ENCODE measurements at places on chromosomes 12 and 14.
A peak's percentile ranks its signal among the peaks of the same experiment; 100 is the strongest.

- peak; percentile 64 for DNase-seq
These were observed 155.4 kb downstream of the DIO2 start for GRCh38 chr14:80055667-80056496.

GRCh38 chr12:87758271-87758670 is 270.9 kb downstream of the C12orf50 start:
- no peak for DNase-seq

DNA sequence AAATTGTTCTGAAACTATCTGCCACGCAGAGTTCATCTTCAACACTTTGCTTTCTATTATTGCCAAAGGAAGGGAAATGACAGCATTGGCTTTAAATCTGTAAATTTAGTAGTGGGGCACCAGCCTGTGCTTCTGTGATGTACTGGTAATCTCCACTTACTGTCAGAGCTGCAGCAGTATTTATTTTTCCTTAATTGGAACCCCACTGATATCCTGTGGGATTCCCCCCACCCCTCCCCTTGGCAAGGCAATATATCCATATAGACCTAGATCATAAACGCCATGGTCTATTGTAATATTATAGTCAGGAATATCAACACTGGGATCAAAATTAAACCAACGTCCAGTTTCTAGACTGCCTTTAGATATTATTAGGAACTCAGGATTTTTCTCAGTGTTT is 96.7 kb downstream of the RMST start:
- DNase-seq = no peak

- DNase-seq = peak; percentile 89
These were observed 187.4 kb upstream of the RASSF8 start for GRCh38 chr12:25771041-25771440.

DNA sequence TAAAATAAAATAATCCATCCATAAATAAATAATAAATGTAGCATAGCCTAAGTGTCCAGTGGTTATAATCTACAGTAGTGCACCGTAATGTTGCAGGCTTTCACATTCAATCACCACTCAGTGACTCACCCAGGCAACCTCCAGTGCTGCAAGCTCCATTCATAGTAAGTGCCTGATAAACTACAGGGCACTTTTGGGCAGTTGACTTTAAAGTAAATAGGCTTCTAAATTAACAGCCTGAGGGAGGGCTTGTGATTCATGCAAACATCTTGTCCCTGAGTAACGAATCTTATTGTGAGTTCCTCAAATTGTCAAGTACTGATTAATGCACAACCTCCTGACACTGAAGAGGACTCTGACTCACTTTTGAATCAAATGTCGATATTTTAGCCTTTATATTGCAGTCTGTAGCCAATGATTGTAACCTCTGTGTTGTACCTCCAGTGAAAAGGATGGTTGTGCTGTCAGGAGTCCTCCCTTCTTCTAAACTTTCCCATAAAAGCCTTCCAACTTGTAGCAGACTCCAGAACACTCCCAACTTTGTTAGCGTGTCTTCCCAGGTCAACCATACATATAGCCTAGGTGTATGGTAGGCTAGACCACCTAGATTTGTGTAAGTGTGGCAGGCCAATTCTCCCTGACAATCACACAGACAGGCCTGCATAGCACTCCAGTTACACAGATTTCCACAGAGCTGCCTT is 55.0 kb upstream of the BICD1 start:
- peak; percentile 98 for DNase-seq

DNA sequence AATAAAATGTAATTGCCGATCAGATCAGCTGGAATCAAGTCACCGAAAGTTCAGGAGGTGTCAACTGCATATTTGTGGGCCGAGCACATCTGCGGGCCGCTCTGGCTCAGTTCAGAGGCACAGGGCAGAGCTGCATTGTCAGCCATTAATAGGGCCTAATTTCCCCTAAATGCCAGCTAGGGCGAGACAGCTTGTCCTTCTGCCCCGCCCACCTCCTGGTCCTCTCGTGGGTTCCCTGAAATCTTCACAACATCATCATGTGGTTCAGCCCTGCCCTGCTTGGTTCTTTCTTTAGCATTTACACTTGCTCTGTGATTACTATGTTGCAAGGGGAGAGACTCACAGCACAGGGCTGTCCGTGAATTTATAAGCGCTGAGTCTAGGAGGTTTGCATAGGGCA is 148.9 kb downstream of the CHST11 start:
- no peak for DNase-seq

DNA sequence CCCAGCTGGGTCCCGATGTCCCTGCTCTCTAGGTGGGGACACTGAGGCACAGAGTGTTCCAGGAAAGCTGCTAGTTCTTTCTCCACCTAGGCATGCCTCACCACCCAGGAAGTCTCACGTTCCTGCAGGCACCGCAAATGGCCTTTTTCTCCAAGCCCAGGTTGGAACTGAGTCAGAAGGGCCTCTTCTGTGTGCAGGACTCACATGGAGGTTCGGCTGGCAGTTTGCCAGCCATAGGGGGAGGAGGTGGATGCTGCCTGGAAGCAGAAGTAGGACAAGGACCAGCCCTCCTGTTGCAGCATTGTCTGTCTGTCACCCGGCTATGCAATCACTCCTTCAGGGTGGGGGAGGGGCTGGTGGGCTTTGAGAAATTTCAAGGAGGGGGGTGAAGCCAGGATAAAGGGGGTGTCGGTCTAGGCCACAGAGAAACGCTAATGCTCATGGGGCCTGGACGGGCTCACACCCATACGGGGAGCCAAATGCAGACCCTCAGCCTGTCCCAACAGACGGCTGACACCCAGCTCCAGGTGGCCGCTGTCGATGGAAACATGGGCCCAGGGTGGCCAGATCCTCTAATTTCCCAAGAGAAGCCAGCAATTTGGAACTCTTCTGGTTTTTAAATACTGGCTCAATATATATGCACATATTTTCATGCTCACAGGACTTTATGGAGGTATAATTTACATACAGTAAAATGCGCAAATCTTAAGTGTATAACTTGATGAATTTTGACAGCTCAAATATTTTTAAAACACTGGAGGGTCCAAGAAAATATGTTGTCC is 120.5 kb downstream of the PHETA1 start:
- DNase-seq = peak; percentile 79

GRCh38 chr12:126936181-126936851 is 1330.7 kb upstream of the TMEM132C start:
- peak; percentile 12 for DNase-seq

GRCh38 chr14:44945264-44945663 is 16.5 kb downstream of the KLHL28 start:
- DNase-seq = no peak

DNA sequence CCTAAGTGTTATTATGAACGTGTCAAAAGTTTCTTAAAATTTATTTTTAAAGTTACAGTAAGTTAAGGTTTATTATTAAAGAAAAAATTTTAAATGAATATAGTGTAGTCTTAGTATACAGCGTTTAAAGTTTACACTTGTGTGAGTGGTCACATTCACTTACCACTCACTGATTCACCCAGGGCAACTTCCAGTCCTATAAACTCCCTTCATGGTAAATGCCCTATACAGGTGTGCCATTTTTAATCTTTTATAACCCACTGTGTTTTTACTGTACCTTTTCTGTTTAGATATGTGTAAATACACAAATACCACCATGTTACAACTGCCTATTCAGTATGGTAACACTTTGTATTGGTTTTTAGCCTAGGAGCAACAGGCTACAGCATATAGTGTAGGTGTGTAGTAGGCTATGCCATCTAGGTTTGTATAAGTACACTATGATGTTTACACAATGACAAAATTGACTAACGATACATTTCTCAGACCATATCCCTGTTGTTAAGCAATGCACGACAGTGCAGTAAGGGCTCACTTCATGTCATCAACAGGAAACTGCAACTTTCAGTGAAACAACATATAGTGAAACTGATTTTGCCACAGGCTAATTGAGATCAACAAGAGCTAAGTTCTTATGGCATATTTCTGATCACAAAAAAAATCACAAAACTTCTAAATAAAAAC is 112.0 kb upstream of the TMCC3 start:
- peak; percentile 90 for DNase-seq

DNA sequence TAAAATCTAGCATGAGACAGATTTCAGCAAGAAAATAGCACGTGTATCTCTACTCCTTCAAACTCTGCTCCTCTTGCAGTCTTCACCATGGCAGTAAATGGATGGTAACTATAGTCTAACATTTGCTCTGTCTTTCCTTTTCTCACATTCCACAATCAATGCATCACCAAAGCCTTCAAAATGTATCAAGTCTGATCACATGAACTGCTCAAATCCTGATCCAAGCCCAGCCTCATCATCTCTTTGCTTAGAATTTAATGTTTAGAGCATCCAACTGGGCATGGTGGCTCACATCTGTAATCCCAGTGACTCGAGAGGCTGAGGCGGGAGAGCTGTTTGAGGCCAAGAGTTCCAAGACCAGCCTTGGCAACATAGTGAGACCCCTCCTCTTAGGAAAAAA is 45.9 kb downstream of the CDK17 start:
- peak; percentile 17 for DNase-seq

- DNase-seq = no peak
These were observed 81.6 kb downstream of the RGS6 start for GRCh38 chr14:72013721-72014345.

DNA sequence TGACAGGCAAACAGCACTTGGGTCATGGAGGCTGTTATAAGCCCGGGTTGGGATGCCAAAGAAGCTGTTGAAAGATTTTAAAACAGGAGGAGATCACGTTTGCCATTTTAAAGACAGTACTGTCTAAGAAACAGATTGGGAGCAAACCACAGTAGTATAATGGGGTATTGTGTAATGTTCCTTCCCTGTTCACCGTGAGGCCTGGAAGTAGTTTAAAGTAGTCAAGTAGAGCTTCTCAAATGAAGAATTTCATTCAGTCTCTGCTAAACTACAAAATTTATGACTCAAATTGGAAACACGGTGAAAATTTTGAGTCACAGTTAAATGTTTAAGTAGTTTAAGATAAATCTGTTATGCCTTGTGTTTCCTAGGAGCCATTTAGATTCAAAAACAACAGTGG is 35.8 kb downstream of the ATP2A2 start:
- peak; percentile 38 for DNase-seq

GRCh38 chr12:78420991-78421390 is 443.6 kb upstream of the SYT1 start:
- DNase-seq = no peak

- no peak for DNase-seq
These were observed 162.9 kb downstream of the KSR2 start for GRCh38 chr12:117805865-117806264.

- no peak for DNase-seq
These were observed 180.9 kb upstream of the VASH1 start for GRCh38 chr14:76580399-76580798.

GRCh38 chr14:101185073-101185835 is 281.7 kb upstream of the RTL1 start:
- DNase-seq = no peak

- peak; percentile 87 for DNase-seq
These were observed at the start of gene BDKRB2 for GRCh38 chr14:96204151-96205058. Gene BDKRB2, plus strand, starts transcription at chr14:96204839. Its CDS starts 32,269 bp downstream, at chr14:96237108.

DNA sequence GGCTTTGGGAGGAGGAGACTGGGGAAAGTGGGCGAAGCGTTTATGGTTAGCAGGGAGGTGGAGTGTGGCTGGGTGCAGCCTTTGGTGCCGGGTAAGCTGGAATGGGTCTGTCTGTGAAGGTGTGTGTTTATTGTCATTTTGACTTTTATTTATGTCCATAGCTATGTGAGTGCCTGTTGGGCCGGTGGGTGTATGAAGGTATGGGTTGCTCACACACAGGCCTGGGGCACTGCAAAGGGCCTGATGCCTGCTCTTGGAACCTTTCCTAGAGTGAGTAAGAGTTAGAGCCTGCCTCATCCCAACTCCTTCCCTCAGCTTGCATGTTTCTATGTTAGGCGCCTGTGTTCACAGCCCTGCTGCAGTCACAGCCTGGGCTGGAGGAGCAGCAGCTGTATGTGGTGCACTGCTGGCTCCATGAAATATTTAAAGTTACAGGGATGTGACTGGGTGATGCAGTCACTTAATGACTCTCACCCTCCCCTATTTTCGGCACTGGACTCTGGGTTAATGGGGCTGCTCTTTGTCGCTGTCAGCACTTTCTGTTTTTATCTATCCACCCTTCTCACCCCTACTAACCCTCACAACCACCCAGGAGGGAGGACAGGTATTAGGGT is 2.6 kb upstream of the PPP1R1A start:
- peak; percentile 23 for DNase-seq

DNA sequence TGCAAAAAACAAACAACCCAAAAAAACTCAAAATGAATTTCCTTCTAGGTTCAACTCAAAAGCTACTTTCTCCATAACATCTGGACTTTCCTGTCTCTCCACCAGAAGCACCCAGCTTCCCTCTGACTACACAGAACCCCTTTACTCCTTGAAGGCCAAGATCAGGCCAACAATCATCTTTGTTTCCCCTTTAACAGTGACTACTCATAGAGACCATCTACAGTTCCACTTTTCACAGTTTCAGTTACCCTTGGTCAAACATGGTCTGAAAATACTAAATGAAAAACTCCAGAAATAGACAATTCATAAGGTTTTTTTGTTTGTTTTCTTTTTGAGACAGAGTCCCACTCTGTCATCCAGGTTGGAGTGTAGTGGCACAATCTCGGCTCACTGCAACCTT is 11.8 kb downstream of the GCH1 start:
- DNase-seq = no peak

DNA sequence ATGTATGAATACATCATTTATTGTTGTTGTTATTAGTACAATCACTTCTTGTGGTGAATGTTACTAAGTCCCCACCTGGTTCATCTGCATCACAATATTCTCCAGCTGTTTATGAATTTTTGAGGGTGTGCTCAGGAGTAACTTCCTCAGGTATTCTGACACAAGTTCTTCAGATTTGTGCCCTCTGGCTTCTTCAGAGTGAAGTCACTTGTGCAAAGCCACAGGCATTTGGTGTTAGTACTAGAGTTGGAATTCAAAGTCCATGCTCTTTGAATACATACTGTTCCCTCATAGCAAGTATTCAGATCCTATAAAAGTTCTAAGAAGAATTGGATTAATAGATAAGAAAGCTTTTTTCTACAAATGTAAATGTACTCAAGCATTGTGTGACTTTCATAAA is 150.3 kb upstream of the AVPR1A start:
- DNase-seq = peak; percentile 69

DNA sequence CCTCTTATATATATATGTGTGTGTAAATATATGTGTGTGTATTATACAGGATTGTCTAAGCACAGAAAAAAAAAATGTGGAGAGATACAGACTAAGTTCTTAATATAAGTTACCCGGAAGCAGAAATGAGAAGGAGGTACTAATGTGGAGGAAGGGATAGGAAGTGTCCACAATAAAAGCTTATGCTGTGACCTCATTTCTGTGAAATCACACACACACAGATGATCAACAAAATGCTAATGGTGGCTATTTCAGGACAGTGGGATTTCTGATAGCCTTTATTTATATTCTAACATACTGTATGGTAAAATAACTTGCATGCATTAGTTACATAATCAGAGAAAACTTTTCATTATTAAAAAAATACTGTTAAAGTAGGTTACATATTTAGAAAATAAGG is 8.5 kb upstream of the RAD51AP1 start:
- no peak for DNase-seq

- DNase-seq = no peak
These were observed 22.5 kb downstream of the E2F7 start for GRCh38 chr12:77042833-77043232.

- no peak for DNase-seq
These were observed 657.6 kb downstream of the MED13L start for GRCh38 chr12:115619889-115620288.
